ENCODE measurements at places on chromosomes 4 and X.

DNA sequence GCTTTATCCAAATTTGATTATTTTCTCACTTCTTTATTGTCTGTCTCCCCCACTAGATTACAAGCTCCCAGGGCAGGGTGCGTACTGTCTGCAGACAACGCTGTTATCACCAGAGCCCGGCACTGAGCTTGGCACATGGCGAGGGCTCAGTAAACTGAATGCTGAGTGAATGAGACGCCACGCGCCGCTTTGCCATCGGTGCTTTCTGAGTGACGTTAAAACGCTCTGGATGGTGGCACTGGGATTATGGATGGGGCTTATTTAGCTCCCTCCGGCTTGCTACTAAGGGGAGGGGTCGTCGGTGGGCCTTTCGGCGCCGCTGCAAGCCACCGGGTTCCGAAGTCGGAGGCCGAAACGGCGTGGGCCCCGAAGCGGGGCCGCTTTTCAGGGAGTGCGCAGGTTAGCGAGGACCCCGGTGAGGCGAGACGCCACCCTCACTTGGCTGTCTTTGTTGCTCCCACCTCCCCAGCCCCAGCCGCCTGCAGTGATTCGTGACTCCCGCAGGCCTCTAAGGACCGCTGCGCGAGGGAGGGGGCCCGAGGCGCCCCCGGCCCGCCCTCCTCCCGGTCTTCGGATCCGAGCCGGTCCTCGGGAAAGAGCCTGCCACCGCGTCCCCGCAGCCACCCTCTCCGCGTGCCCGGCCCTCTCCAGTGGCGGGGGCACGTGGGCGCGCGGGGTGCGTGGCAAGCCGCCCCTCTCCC lies 569 bp upstream of the FHL1 start:
- DNase-seq = no peak

DNA sequence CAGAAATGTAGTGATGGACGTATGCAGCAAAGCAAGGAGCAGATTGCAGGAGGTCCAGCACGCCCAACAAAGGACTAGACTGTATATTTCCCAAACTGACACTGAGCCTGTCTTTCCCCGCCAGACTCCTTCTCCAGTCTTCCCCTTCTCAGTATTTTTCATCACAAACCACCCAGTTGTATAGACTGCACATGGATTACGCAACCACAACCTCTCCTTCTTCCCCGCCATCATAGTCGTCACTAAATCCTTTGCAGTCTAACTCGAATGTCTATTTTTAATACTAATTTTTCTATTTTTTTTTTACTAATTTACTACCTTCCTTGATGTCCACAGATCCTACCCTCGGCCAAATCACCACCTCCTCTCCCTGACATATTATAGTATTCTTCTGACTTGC lies 105.4 kb downstream of the MTNR1A start:
- DNase-seq = no peak

DNA sequence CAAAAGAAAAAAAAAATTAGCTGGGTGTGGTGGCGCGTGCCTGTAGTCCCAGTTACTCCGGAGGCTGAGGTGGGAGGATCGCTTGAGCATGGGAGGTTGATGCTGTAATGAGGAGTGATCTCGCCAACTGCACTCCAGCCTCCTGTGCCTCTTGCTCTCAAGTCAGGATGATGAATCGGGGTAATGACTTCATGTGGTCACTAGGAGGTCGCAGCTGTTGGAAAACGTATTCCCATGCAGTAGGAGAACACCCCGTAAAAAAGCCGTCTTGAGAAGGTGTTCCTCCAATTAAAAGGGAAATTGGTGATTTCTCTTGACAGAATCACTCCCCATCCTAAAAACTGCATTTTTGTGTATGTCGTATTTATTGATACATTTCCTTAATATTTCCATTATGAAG lies 2.2 kb downstream of the CCNB3 start:
- DNase-seq = no peak

- no peak for DNase-seq
Measured at GRCh38 chr4:15237648-15238230, 190.1 kb upstream of the C1QTNF7 start.

DNA sequence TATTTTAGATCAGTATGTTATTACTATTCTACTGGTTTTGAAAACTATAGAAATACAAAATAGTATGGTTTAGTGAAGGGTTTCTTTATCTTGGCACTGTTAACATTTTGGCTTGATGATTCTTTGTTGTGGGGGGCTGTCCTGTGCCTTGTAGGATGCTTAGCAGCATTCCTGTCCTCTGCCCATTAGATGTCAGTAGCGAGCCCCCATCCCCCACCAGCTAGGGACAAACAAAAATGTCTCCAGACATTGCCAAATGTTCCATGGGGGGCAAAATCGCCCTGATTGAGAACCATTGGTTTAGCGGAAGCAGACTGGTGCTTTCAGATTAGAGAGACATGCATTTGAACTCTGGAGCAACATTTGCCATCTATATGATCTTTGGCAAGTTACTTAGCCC lies 23.3 kb downstream of the SPARCL1 start:
- DNase-seq = no peak

DNA sequence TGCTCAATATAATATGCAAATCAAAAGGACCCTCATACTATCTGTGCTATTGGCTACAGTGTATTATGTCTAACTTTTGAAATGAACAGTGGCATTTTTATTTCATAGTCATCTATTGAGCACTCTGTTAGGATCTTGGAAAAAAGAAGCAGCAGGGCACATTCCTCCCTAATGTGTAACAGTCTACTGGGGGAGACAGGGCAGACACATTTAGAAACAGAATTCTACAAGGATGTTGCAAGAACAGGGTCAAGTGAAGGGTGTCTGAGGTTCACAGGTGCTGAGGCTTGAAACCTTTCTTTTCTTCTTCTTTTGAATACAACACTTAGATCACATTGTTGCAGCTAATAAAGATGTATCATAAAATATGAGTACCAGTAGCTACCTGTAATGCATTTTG lies 129.7 kb upstream of the SLC4A4 start:
- peak; percentile 84 for DNase-seq

- no peak for DNase-seq
Measured at GRCh38 chr4:1603413-1604135, 80.5 kb downstream of the FAM53A start.

DNA sequence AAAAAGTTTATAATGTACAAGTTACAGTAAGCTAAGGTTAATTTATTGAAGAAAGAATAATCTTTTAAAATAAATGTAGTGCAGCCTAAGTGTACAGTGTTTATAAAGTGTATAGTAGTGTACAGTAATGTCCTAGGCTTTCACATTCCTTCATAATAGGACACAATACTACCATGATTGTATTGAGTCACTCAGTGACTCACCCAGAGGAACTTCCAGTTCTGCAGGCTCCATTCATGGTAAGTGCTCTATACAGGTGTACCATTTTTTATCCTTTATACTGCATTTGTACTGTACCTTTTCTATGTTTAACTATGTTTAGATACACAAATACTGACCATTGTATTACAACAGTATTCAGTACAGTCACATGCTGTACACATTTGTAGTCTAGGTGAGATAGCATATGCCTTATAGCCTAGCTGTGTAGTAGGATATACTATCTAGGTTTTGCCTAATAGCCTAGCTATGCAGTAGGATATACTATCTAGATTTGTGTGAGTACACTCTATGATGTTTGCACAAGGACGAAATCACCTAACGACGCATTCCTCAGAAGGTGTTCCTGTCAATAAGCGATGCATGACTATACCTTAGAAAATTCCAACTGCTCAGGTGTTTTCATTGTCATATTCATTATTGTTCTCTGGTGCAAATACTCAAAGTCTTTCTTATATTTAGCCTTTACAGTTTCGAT lies 5.5 kb upstream of the TMEM255A start:
- no peak for DNase-seq

- DNase-seq = no peak
Measured at GRCh38 chr4:143374771-143375170, 38.1 kb downstream of the GAB1 start.
